Activated T-helper 17 cell treated with anti-CD3 and anti-CD28 coated beads, Interleukin-2, amount 50 U/mL, for 72 hours (primary cell): ENCODE measurements at places on chromosomes 12 and 14. TPM values are rescaled to one million over a fixed set of nuclear protein-coding genes. Genes with fewer than 3 reads are reported as not detected.

- peaks cover 21% of the 10 kb centered on the region for H3K4me1 ChIP-seq
- no peaks in the 10 kb centered on the region for H3K36me3 ChIP-seq
- no peaks in the 10 kb centered on the region for H3K27me3 ChIP-seq
- peak overlapping the region; percentile 58 for H3K27ac ChIP-seq
- peak overlapping the region; percentile 51 for H3K4me3 ChIP-seq
Observed at GRCh38 chr12:121145221-121145620, 12.5 kb downstream of the P2RX7 start.

DNA sequence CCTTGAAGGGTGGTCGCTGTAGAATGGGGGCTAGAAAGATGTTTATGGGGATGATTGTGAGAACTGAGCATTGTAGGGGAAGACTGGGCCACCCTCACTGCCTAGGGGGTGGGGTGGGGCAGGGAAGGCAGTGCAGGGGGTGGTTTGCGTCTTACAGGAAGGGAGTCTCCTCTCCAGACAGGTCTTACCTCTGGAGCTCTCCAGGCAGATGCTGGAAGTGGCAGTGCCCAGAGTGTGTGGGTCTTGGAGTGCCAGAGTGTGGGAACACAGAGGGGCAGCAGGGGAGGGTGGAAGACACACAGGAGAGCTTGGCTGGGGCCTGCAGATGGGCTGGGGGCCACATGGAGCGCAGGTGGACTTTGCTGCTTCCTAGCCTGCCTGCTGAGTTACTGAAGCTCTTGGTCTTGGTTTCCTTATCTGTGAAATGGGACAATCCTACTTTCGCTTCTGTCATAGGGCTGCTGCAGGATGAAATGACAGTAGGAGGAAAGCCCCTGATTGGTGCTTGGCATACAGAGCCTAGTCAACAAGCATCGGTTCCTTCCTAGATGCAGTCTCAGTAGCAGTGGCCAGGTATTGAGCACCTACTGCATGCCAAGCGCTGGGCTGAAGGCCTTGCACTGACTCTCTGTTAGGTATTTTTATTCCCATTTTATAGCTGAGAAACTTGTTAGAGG, 118.3 kb downstream of the SLC25A47 start:
- H3K4me1 ChIP-seq = peaks cover 15% of the 10 kb centered on the region
- peak overlapping the region; percentile 42 for H3K27ac ChIP-seq
- no peak overlapping the region for H3K4me3 ChIP-seq

DNA sequence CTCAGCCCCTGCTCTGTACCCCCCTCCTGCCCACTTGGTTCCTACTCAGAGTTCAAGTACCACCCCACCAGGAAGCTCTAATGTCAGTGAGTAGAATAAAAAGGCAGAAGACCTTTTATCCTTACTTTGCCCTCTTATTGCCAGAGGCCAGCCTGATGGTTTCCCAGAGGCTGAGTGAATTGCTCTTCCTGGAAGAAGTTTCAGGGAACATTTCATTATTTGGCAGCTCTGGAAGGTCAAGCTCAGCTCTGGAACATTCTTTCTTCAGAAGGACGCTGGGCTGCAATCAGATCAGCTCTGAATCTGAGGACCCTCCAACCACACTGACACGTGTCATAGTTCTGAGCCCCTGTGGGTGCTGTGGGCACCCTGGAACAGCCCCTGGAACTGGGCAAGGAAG, 188.9 kb downstream of the ETV6 start:
- H3K27ac ChIP-seq = peak overlapping the region; percentile 97
- H3K4me3 ChIP-seq = no peak overlapping the region
- H3K36me3 ChIP-seq = peaks cover 82% of the 10 kb centered on the region
- no peak for ATAC-seq
- H3K4me1 ChIP-seq = peaks cover 52% of the 10 kb centered on the region

- H3K27me3 ChIP-seq = no peaks in the 10 kb centered on the region
- H3K27ac ChIP-seq = no peak overlapping the region
- H3K4me1 ChIP-seq = no peaks in the 10 kb centered on the region
- ATAC-seq = no peak
Observed at GRCh38 chr12:79023261-79023660, 158.7 kb downstream of the SYT1 start.

GRCh38 chr14:34782031-34782430, 67.6 kb upstream of the CFL2 start:
- H3K27me3 ChIP-seq = no peaks in the 10 kb centered on the region
- peaks cover 94% of the 10 kb centered on the region for H3K36me3 ChIP-seq
- H3K4me3 ChIP-seq = no peak overlapping the region
- no peak overlapping the region for H3K27ac ChIP-seq

DNA sequence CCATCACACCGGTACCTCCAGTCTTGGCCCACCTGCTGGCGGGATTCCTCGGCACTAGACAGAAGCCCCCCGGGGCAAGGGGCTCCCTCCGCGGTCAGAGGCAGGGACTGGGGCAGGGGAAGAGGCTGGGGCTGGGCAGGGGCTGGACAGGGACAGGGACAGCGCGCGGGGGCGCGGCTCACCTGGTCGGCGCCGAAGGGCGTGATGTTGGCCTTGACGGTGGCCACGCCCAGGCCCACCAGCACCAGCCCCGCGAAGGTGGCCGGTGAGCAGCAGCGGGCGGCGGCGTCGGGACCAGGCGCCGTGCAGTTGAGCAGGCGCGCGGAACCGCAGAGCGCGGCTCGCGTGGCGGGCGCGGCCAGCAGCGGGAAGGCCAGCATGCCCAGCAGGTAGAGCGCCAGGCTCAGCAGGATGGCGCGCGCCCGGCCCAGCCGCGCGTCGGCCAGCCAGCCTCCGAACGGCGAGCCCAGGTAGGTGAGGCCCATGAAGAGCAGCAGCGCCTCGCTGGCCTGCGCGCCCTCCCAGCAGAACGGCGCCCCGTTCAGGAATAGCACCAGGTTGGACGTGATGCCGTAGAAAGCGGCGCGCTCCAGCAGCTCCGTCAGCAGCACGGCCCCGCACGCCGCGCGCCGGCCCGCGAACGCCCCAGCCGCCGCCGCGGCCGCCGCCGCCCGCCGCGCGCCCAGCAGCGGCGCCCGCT, 392 bp downstream of the SLC15A4 start:
- H3K4me1 ChIP-seq = peaks cover 23% of the 10 kb centered on the region
- ATAC-seq = peak; percentile 44
- H3K36me3 ChIP-seq = peaks cover 25% of the 10 kb centered on the region
- no peaks in the 10 kb centered on the region for H3K27me3 ChIP-seq
- no peak overlapping the region for H3K27ac ChIP-seq

DNA sequence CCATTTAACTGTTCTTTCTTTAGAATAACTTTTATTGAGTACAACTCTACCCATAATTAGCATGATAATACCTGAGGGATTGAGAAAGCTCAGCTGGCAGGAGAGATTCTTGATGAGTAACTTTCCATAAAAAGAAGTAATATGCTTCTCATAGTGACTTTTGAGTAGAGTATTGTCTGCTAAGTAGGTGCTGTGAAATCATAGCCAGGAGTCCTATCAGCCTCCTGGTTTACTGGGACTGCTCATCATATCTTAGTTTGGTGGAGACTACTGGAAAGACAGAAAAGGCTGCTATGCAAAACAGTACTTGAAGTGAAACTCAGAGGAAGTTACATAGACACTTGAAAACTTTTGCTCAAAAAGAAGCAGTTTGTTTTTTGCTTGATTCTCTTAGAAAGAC, 113.3 kb upstream of the ATP2B1 start:
- no peak overlapping the region for H3K27ac ChIP-seq
- H3K36me3 ChIP-seq = no peaks in the 10 kb centered on the region
- H3K27me3 ChIP-seq = peaks cover 3% of the 10 kb centered on the region
- peaks cover 12% of the 10 kb centered on the region for H3K4me1 ChIP-seq
- H3K4me3 ChIP-seq = no peak overlapping the region

GRCh38 chr12:8867009-8867408, 44.6 kb downstream of the A2ML1 start:
- H3K4me1 ChIP-seq = no peaks in the 10 kb centered on the region
- no peak overlapping the region for H3K4me3 ChIP-seq
- ATAC-seq = no peak
- H3K27ac ChIP-seq = no peak overlapping the region

Gene PLA2G1B
- total RNA-seq = not detected

Gene COX8C
- not detected for total RNA-seq

Gene FAIM2
- 0.73 TPM for total RNA-seq

Gene SPPL3
- total RNA-seq = 34.5 TPM
